Heart right ventricle (tissue), 16 donors: ENCODE measurements at places on chromosomes 4 and X. TPM values are rescaled to one million over a fixed set of nuclear protein-coding genes. Genes with fewer than 3 reads are reported as not detected.

Gene MMGT1
- 26.2 TPM for total RNA-seq

Gene SFRP2
- total RNA-seq: 0.77 TPM

Gene CXCL6
- not detected for total RNA-seq

Gene RRH
- total RNA-seq: not detected

Gene TMPRSS11D
- total RNA-seq: not detected
